ENCODE measurements at places on chromosomes 1 and 21.

- no peak for DNase-seq
Measured at GRCh38 chr1:85125891-85126290, 74.9 kb downstream of the SYDE2 start.

DNA sequence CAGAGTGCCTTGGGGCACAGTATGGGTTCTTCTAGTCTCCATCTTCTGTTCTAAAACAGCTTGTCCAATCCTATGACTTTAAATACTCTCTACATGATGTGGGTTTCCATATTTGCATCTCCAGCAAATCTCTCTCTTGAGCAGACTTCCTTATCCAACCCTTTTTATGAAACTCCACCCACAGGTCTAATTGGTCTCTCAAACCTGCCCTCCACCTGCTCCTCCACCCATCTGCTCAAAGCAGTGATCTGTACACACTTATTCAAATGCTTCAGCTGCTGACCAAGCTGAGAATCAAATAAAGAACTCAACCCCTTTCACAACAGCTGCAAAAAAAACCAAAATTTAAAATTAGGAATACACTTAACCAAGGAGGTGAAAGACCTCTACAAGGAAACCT, 11.5 kb downstream of the MCOLN2 start:
- DNase-seq: no peak

- no peak for DNase-seq
Measured at GRCh38 chr1:236284291-236284721, 2.5 kb upstream of the ERO1B start.

GRCh38 chr1:183609759-183610452, 19.6 kb upstream of the NCF2 start:
- DNase-seq: no peak

GRCh38 chr1:56825436-56825835, 6.2 kb upstream of the FYB2 start:
- DNase-seq: no peak

GRCh38 chr1:31934706-31935629, 3.2 kb downstream of the PTP4A2 start:
- DNase-seq: no peak

- no peak for DNase-seq
Measured at GRCh38 chr1:173573596-173573995, 29.3 kb downstream of the SLC9C2 start.
